ENCODE measurements at places on chromosomes 13 and 19.

GRCh38 chr19:3499738-3500428 lies 591 bp downstream of the DOHH start:
- no peak for DNase-seq

- no peak for DNase-seq
Observed at GRCh38 chr19:53849237-53849676, 18.4 kb upstream of the MYADM start.

DNA sequence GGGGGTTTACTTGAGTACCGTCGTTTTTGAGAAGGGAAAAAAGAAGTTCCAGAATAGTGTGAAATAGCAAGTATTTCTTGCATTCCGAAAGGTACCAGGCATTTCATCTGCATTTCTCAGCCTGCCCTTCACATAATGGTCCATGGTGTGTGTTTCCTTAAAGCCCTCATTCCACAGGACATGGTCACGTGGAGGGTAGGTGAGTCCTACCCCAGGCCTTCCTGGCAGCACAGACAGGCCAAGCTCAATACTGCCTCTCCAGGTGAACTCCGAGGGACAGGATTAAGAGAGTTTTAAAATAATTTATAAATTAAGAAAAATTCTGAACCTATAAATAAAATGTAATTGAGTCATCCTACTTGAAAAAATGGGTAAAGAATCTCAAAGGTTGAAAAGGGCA lies 64.7 kb downstream of the TNFRSF19 start:
- DNase-seq: no peak

DNA sequence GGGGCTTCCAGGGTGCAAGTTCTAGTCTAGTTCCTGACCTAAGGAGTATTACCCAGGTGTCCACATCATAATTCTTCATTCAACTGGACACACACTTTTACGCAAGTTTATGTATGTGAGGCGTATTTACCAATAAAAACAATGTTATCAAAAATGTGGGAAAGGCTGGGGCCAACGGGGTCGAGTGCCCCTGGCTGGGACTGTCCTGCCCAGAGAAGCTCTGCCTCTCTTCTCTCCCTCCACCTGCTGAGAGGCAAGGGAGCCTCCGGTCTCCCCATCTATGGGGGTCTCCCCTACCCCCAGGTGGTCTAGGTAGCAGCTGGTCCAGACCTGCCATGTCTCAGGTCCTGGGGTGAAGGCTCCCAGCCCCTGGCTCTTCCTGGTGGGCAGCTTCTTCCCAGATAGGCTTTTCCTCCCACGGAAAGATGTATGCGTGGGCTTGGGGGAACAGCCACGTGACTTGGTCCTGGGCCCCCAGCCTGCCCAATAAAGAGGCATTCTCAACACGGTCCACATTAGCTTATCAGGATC lies 132.4 kb downstream of the USP12 start:
- DNase-seq: no peak

GRCh38 chr19:8403820-8404109 lies 9.3 kb upstream of the MARCHF2 start:
- no peak for DNase-seq
